Cardiac fibroblast (primary cell): ENCODE measurements at places on chromosomes 3 and 15.

DNA sequence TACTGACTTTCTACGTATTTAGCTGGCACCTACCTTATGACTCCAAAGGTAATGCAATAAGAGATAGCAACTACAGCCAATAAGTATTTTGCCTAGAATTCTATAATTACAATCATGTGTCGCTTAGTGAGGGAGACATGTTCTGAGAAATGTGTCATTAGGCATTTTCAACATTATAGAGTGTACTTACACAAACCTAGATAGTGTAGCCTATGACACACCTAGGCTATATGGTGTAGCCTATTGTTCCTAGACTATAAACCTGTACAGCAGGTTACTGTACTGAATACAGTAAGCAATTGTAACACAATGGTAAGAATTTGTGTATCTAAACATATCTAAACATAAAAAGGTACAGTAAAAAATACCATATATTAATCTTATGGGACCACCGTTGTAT, 363.4 kb upstream of the DPH6 start:
- DNase-seq = no peak

DNA sequence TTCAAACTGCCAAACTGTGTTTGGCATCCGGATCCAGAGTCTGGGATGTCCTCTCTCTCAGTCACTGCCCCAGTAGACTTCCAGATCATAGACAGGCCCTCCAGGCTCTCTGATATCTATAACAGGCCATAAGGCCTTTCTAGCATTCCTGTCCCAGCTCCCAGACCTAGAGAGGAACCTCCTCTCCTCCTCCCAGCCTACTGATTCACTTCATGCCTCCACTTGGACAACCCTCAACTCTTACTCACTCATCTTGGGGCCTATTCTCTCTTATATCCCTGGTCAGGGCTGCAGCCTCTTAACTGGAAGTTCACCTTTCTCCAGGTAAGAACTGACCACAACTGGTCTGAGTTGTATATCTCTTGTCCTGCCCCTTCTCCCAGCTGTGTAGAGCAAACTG, 253.7 kb upstream of the TRIM42 start:
- peak; percentile 27 for DNase-seq

GRCh38 chr3:168839653-168840052, 743.9 kb upstream of the GOLIM4 start:
- no peak for DNase-seq

DNA sequence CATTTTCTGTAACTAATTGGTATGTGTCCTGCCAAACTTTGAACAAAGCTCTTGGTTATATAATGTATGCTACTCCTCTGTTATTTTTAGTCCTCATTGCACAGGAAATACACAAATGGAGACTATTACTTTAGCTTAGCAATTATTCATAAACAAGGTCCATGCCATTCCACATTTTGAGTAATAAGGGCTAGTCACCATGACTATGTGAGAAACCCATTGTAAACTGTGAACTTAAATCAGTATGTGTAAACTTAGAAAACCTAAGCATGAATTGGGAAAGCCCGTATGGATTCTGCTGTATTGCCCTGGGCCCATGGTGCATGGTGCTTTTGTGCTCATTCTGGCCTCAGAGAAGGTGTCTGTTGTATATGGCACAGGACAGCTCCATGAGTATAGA, 100.3 kb downstream of the HCN4 start:
- DNase-seq = no peak

DNA sequence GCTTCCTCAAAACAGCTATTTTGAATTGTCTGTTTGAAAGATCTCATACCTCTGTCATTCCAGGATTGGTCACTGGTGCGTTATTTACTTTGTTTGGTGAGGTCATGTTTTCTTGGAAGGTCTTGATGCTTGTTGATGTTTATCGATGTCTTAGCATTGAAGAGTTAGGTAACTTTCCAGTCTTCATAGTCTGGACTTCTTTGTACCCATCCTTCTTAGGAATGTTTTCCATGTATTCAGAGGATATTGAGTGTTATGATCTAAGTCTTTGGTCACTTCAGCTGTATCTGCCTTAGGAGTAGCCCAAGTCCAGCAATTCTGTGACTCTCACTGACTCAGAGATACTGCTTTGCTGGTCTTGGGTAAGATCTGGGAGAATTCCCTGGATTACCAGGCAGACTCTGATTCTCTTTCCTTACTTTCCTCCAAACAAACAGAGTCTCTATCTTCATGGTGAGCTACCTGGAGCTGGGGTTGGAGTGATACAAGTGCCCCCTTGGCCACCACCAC, 398.6 kb downstream of the ZIC4 start:
- DNase-seq = peak; percentile 5

- DNase-seq = no peak
These were observed 57.4 kb upstream of the PSMD6 start for GRCh38 chr3:64080616-64081234.

DNA sequence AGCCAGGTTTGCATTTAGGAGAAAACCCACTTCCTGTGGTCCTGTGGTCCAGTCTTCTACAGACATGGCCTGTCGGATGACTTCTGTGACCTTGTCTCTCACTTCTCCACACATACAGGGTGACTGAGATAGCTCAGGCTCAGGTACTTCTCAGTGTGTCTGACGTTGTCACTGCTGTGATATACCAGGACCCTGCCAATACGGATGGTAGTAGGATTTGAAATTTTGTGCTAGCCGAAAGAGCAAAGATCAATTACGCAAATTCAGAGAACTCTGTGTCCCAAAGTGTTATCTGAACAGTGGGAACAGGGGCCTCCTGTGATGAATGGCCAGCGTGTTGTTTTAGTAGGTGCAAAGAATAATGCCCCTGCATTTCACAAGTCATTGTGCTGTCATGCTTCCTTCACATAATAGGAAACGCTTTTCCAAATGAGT, 128.9 kb downstream of the MCTP2 start:
- DNase-seq = no peak

- peak; percentile 92 for DNase-seq
These were observed 224.9 kb upstream of the COL8A1 start for GRCh38 chr3:99413504-99413903.

GRCh38 chr3:9080163-9080562, 116.9 kb upstream of the RAD18 start:
- peak; percentile 9 for DNase-seq

GRCh38 chr3:150925751-150926201, 20.5 kb upstream of the MINDY4B start:
- DNase-seq = peak; percentile 33

DNA sequence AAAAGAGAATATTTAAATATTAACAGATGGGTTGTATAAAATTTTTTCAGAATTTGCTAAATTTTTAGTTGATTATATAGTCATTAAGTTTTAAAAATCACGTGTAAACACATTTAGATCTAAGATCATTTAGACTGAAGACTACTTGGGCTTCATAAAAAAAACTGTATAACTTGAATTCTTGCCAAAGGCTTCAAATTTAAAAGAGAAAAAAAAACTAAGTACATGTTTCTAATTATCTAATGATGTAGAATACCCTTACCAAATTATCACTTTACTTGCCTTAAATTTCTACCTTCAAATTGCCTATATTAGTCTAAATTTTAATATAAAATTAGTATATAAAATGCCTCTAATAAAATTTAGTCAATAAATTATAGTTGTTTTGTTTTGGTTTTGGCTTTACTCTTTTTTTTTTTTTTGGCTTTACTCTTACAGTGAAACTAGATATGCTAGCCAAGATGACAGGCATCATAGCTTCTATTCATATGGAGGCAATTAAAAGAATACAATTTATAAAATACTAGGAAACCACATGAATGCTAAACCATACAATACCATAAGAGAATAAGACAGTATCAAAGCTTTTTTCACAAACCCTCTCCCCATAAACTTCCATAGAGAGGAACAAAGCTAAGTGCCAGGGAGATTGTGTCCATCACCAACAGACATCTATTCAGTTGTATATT, 183.1 kb upstream of the KCNMB2 start:
- peak; percentile 16 for DNase-seq

DNA sequence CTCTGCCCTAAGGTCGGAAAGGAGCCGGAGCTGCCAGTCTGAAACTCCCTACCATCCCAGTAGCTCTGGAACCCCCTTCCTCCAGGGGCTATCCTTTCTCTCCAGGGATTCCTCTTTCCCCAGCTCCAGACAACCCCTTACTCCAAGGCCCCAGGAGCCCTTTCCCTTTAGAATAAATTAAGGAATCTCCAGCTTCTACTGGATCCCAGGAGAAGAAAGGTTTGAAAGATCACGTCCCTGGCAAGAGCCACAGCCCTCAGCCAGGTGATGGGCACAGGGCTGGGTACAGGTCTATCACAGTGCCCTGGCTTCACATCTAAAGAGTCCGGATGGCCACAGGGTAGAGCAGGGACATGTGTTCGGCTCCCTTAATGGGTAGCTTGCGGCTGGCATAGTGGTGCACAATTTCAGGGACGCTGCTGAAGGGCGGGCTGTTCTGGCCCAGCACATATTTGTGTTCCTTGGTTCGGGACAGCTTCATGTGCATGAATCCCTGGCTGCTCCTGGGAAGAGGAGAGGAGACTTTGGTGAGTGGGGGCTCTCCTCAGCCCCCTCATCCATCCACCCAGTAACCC, 20.0 kb downstream of the SHF start:
- no peak for DNase-seq

DNA sequence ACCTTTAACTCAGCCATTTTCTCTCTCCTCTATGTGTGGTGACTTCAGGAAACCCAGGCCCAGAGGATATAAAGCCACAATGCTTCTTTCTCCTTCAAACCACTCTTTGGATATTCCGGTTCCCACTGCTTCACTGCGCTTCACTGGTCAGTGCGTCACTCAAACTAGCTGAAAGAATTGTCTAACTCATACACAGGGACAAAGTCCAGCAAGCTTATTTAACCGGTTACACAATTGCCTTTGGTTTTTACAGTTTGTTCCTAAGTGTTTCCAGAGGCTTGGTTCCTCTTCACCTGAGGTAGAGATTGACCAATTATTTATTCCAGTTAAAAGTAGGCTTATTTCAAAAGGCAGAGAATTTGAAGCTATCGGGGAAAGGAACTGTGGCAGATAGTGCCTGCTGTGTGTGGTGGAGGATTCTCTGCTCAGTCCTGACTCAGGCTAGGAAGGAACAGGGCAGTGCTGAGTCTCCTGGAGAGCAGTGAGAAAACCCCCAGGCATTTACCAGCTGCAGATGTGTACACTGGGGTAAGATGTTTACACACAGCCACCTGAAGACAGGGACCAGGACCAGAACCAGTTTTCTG, at the start of gene HGD:
TSS of gene HGD (minus strand) at position 145 of the 587 bp plus-strand sequence. CDS start at position 17, 128 bp downstream.
- DNase-seq = no peak

GRCh38 chr3:154250291-154250690, 74.0 kb downstream of the DHX36 start:
- no peak for DNase-seq

DNA sequence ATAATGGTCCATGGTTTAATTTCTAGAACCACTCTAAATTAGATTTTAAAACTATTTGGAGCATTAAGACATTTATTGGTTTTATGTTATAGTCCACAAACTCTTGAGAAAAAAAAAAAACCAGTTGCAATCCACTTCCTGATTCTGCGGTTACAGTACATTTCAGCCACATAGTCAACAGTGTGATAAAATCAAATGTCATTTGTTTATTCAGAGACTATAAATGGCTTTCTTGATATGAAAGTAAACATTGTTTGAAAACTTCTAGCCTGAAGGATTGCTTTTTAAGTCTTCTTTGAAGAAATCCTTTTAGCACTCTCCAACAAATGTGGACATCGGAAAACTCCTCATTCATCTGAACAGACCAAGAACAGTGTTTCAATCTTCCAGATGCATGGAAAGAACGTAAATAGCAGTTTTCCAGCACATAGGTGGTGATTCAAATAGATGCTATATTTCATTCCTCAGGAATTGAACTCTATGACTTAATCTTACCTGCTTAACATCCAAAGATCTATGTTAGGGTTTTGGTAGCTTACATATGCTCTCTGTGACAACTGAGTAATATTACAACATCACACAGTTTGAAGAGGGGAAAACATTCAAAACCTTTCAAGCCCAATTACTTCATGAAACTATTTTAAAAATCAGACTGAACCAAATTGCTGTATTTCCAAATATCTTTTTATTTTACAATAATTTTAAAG, 87.8 kb upstream of the UBE2E2 start:
- no peak for DNase-seq

DNA sequence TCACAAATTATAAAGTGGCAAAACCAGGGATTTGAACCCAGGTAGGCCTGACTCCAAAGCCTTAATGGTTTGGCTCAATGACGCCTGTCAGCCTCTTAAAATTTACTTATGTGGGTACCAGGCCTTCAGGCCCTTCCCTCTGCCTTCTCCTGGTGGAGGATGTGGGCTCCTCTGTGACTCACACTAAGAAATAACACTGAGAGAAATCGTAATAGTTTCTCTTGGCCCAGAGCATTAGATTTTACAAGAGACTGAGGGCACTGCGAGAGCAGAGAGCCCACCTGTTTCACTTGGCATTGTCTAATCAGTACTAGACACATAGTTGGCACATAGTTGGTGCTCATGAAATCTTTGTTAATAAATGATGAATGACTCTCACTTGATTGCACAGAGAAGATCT, 505.2 kb downstream of the SHQ1 start:
- DNase-seq = peak; percentile 59

DNA sequence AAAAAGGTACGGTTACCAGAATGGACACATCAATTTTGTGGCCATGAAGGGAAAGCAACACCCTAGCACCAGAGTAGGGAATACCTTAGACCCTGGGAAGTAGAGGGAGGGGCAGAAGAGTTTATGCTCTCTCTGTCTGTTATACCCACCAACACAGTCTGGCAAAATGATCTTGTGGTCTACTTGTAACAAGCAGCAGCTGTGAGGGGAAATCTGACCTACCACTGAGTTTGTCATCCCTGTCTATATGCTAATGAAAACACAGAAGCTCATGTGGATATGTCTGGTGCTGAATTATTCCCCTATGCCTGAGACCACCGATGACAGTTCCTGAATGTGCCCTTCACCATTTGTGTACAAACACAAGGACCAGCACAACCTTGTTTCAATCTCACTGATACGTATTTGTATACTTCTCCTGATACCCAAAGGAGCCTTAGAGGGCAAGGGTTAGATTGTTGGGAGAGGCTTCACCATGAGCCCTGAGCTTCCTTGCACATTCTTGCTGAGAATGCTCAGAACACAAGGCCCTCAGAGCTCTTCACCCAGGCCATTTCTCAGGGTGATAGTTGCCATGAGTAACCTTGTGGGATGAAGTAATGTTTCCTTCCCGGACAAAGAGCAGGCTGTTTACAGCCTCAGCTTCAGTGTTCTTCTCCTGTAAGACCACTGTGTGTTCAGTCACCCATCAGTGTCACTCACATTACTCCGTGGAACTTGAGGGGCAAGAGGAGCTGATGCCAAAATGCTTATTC, 24.7 kb upstream of the ZNF639 start:
- peak; percentile 40 for DNase-seq

DNA sequence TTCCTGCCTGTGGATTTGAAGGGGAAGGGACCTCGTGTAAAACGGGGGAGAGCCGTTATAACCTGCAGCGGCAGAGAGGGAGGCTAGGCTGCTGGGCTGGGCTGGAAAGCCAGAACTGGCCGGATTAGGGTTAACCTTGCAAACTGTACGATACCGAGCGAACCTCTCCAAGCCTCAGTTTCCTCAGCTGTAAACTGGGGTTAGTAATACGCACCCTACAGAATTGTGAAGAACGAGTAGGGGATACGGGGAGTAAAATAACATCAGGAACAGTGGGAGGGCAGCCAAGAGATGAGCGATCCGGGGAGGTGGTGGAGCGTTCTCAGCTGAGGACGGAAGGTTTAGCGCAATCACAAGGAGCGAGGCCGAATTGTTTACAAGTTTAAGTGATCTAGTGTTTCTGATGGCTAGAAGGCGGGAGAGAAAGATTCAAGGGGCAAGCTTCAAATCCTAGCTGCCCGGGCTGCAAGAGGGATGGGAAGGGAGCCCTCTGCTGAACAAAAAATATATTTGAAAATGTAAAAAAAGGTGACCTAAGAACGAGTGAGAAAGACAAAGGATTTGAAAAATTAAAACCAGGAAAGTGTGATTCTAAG, 768 bp upstream of the SEMA5B start:
- peak; percentile 80 for DNase-seq

GRCh38 chr15:60009980-60010732, 6.0 kb downstream of the FOXB1 start:
- DNase-seq = no peak
